Umbilical cord (tissue), 2 donors: ENCODE measurements at places on chromosomes 3 and 15. TPM values are rescaled to one million over a fixed set of nuclear protein-coding genes. Genes with fewer than 3 reads are reported as not detected.

Gene LRRC31
- not detected for total RNA-seq

Gene FAM107A
- 2.6 TPM for total RNA-seq

Gene THAP10
- total RNA-seq = 6.0 TPM

Gene SLC9C1
- total RNA-seq = 4.1 TPM
